ENCODE measurements at places on chromosomes 1 and 21.

DNA sequence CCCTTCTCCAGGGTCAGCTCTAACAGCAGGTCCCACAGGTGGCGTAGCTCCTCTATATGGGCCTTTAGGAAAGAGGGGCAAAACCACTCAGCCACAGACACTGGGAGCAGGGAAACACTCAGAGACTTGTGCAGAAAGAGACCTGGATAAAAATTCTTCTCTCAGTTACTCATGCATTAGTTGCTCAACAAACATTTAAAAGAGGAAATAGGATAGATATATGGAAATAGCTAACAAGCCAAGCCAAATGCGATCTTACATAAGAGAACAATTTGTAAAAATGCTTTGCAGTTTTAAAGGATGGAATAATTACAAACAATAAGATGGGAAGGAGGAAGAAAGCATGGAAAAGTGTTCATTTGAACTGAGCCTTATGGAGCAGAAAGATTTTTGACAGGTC is 4.9 kb downstream of the SPTA1 start:
- DNase-seq: no peak

- DNase-seq: peak; percentile 71
Measured at GRCh38 chr1:75908717-75909152, 23.5 kb downstream of the ASB17 start.

- DNase-seq: no peak
Measured at GRCh38 chr1:107739651-107740050, 225.3 kb downstream of the VAV3 start.

GRCh38 chr1:31655756-31656155 is 11.1 kb upstream of the PEF1 start:
- no peak for DNase-seq

DNA sequence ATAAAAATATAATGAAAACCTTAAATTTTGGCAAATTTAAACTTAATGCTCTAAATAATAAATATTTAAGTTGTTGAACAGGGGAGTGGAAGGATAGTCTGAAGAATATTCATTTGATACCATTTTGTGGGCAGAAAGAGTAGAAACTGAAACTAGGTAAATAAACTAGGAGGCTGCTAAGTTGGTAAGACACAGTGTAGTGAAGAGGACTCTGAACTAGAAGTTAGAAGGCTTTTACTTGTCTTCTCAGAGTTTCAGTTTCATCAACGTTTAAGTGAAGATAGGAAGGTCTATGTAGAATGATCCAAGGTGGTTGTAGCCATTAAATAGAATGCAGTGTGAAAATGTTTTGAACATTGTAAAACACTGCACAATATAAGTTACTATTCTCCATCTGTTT is 516.9 kb downstream of the AMY1C start:
- no peak for DNase-seq

GRCh38 chr1:202938287-202938925 is 11.4 kb upstream of the KLHL12 start:
- DNase-seq: no peak

- no peak for DNase-seq
Measured at GRCh38 chr1:67191668-67192520, 25.6 kb downstream of the IL23R start.

DNA sequence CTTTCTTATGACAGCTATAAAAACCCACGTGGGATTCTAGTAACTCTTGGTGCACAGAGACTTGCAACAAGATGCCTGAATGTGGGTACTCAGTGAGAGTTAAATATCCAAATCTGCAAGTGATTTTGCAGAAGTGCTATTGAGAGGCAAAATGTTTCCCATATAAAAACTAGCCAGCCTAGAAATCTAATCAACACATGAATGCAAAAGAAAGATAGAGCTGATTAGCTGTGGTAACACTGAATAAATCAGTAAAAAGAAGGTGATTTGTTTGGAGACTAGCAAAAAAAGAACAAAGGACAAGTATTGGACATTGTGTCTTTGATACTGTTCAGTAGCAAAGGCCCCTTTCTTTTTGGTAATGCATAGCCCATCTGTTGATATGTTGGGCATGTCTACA is 213.7 kb upstream of the SGIP1 start:
- no peak for DNase-seq

DNA sequence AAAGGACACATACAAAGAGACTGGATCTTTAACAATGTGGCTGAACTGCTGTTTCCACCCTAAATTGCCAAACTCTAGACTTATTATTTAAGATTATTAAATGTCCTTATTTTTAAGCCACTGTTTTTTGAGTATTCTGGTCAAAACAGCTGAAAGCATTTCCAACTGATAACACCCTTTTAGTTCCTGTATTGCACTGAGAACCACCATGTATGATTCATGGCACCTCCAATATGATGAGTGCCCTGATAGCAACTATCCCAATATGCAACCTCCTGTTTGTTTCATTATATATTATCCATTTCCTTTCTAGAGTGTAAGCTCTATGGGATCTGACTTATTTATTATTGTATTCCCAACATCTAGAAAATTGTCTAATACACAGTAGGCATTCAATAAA is 269.4 kb downstream of the HHIPL2 start:
- DNase-seq: no peak

DNA sequence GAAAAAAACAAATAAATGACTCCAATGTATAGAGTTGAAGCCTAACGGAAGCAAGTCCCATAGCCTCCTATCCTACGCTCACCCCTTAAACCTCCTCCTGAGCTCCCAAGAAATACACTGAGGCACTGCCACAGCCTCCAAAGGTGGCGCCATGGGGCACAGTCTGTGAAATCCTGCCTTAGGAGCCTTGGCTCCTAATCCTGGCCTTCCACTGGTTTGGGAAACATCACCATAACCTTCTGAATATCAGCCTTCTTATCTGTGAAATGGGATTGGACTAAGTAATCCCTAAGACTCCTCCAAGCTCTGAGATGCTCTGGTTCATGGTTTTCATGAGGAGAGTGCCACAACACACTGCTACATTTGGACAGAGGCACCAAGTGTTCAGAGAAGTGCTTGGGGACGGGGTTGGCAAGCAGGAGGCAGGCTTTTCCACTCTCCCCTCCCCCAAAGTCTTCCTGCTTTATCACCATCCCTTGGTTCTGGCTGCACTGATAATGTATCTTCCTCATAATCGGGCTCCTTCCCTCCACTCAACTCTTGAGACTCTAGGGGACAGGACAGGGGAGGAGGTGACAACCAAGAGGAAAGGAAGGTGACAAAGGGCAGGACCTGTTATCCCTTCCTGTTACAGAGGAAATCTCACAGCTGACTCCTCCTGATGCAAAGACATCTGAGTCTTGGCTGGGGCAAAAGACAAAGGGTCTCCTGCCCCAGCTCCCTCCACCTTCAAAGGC is 2.7 kb downstream of the SLAMF7 start:
- no peak for DNase-seq

DNA sequence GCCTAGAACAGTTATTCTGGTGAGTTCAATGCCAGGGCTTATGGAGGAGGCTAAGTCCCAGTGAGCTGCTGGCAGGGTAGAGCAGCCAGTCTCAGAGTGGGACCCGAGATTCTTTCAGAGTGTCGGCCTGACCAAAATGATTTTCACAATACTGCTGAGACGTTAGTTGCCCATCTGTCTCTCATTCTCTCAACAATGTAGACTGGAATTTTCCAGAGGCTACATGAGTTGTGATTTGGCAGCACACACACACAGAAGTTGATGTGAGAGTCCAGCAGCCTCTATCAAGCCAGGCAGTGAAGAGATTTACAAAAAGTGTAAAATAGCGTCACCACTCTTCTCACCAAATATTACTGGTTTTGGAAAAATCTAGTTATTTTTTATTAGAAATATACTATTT is 21.7 kb downstream of the CACNA1S start:
- no peak for DNase-seq

- DNase-seq: no peak
Measured at GRCh38 chr1:190243056-190243455, 234.6 kb downstream of the BRINP3 start.

DNA sequence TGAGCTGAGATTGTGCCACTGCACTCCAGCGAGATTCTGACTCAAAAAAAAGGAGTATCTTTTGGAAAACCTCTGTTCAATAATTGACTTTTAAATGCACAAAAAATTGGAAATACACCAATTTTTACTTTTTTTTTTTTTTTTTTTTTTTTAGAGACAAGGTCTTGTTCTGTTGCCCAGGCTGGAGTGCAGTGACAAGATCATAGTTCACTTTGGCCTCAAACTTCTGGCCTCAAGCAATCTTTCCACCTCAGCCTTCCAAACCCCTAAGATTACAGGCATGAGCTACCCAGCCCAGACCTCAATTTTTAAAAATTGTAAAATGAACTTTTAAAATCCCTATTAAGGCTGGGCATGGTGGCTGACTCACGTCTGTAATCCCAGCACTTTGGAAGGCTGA is 30.8 kb downstream of the NEK2 start:
- no peak for DNase-seq

GRCh38 chr1:205777994-205778393 is 2.7 kb upstream of the RAB29 start:
- no peak for DNase-seq

GRCh38 chr1:5067246-5067645 is 412.8 kb downstream of the AJAP1 start:
- no peak for DNase-seq

GRCh38 chr1:151289991-151290708 is 8.1 kb downstream of the ZNF687 start:
- no peak for DNase-seq

- no peak for DNase-seq
Measured at GRCh38 chr1:77303387-77303786, 21.6 kb downstream of the AK5 start.

DNA sequence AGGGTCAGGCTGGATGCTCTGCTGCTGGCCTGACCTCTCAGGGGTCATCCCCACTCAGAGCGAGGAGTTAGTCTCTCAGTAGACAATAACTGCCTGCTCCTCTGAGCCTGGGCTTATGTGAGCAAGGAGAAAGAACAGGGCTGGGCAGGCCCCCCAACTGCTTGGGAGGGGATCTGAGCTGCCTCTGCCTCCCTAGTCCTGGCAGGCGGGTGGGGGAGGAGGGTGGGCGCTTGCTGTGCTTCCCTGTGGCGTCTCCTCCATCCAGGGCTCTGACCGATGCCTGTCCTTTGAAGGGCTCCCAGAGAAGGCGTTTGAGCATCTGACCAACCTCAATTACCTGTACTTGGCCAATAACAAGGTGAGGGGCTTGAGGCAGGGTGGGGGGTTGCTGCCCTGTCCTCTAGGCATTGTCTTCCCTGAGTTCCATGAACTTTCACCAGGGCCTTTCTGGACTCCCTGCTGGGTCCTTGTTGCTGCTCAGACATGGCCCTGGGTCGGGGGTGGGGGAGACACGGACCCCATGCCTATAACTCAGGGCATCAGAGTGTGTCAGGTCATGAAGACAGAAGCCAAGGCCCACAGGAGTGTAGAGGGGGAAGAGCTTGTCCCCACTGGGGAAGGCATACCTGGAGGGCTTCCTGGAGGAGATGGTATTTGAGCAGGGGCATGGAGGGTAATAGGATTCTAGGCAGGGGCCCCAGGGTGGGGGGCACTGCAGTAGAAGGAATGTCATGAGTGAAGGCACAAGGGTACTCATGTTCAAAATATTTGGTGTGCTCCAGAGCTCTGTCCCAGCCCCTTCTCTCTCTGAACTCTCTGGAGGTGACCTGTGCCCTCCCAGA is 12.5 kb downstream of the PODN start:
- no peak for DNase-seq

DNA sequence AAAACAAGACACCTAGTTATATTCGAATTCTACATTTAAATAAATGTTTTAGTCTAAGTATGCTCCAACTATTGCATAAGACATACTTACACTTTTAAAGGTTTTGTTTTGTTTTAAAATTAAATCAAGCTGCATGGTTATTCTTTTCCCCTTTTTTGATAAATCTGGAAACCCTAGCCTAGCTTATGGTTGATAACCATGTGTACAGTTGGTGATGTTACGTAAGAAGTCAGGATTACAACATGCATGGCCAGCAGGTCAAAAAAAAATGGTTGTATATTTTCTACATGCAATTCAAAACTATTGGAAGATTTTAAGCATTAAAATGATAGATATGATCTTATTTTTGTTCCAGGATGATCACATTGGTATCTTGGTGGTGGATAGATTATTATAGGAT is 1600.6 kb downstream of the PLA2G4A start:
- DNase-seq: peak; percentile 33

GRCh38 chr21:27365394-27365793 is 398.5 kb upstream of the ADAMTS5 start:
- DNase-seq: no peak

GRCh38 chr1:219359126-219359525 is 185.4 kb downstream of the LYPLAL1 start:
- DNase-seq: no peak

- DNase-seq: no peak
Measured at GRCh38 chr1:31571340-31572295, 4.7 kb upstream of the TINAGL1 start.

DNA sequence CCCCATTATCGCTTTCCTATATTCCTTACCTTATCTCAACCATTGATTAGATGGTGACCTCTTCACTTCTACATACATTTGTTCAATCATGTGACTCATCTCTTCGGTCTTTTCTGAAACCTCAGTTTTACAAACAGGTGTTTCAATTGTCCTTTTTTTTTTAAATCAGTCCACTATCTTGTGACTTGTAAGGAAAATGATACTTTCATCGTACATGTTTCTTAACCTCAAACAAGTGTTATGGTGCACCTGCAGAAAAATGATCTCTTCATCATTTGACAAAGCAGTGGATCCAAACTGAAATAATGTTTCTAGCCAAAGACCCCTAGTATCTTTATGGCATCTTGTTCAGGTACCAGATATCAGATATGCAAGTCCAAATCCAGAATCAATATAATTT is 1157.2 kb downstream of the MRPL39 start:
- DNase-seq: no peak

GRCh38 chr1:201475130-201475529 is 6.1 kb upstream of the PHLDA3 start:
- DNase-seq: no peak

DNA sequence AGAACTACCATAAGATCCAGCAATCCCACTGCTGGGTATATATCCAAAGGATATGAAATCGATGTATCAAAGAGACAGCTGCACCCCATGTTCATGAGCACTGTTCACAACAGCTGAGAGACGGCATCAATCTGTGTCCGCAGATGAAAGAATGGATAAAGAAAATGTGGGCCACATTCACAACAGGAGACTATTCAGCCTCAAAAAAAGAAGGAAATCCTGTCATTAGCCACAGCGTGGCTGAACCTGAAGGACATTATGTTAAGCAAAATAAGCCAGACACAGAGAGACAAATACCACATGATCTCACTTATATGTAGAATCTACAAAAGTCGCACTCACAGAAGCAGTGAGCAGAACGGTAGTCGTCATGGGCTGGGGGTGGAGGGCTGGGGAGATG is 99.2 kb upstream of the IFFO2 start:
- no peak for DNase-seq

GRCh38 chr1:19250629-19251304 is 557 bp downstream of the EMC1 start:
- DNase-seq: no peak

DNA sequence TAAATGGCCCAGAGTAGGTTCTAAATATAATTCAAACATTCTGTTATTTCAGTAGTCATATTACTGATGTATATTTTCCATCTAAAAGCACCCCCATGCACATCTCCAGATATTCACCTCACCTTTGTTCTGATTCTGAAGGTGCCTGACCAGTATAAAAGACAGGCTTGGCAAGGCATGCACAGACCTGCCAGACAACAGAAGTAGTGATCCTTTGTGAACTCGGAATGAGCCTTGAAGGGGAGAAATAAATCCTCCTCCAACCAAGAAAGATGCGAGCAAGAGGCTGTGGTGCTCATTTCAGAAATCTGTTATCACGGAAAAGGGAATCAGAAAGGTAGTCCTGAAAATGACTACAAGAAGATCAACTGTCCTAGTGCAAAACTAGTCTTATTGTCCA is 287.3 kb downstream of the VAV3 start:
- no peak for DNase-seq

Data from foreskin fibroblast (primary cell).